Activated B cell treated with CpG ODN at 0.5 μM for 24 hours (primary cell): ENCODE measurements at places on chromosomes 1 and 21. TPM values are rescaled to one million over a fixed set of nuclear protein-coding genes. Genes with fewer than 3 reads are reported as not detected.

GRCh38 chr1:36523850-36524249, 41.1 kb upstream of the CSF3R start:
- no peaks in the 10 kb centered on the region for H3K4me1 ChIP-seq
- no peaks in the 10 kb centered on the region for H3K36me3 ChIP-seq
- H3K27me3 ChIP-seq, result no peaks in the 10 kb centered on the region
- no peak for DNase-seq

DNA sequence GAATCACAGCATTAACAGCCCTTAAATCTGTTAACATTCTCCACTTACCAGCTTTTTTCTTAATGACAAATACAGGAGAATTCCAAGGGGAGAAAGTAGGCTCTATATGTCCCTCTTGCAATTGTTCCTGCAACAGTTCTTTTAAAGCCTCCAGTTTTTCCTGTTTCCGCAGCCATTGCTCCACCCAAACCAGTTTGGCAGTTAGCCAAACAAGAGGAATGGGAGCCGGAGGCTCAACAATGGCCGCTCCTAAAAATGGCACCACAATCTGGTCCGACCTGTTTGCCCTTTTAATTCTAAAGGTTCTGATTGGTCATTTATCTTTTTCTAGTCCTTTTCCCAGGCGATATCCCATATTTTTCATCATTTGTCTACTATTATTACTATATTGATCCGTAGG, 14.0 kb upstream of the L1TD1 start:
- no peak overlapping the region for H3K4me3 ChIP-seq
- H3K27me3 ChIP-seq, result peaks cover 3% of the 10 kb centered on the region
- H3K27ac ChIP-seq, result no peak overlapping the region
- H3K36me3 ChIP-seq, result no peaks in the 10 kb centered on the region
- DNase-seq, result no peak

Gene HSD3B2
- not detected in 2 replicates for total RNA-seq

DNA sequence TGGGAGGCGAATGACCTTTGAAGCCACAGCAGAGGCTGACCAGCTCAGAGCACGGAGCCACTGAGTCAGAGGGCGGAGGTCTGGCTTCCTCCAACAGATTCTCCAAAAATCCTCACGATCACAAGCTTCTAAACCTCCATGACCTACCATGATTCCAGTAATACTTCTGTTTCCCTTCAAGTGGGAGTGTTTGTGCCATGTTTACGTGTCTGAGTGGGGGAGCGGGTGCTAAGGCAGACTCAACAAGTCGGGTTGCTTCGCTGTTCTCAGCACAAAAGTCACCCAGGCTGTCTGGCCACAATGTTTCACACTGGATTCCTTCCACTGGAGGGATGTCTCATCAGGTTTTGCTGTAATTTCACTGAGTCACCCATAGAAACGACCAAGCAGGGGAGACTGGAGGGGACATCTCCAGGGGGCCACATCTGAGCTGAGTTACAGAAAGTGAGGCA, 86.2 kb downstream of the SLC66A1 start:
- DNase-seq, result no peak
- no peak overlapping the region for H3K4me3 ChIP-seq
- H3K27ac ChIP-seq, result no peak overlapping the region

GRCh38 chr1:180627411-180627810, 4.4 kb upstream of the XPR1 start:
- no peak overlapping the region for H3K27ac ChIP-seq
- peaks cover 19% of the 10 kb centered on the region for H3K27me3 ChIP-seq
- H3K4me1 ChIP-seq, result peaks cover 15% of the 10 kb centered on the region
- DNase-seq, result no peak

Gene SPRR2E
- not detected in 2 replicates for total RNA-seq

DNA sequence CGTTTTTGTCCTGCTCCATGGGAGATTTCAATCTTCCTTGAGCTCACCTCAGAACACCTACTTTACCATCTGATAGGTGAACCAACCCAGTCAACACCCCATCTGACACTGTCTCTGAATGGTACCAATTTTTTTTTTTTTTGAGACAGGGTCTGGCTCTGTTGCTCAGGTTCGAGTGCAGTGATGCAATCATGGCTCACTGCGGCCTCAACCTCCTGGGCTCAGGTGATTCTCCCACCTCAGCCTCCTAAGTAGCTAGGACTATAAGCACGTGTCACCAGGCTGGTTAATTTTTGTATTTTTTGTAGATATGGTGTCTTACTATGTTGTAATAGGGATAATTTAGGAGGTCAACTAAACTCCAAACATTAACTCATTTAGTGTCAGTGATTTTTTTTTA, 36.3 kb downstream of the SPRTN start:
- H3K4me1 ChIP-seq, result peaks cover 10% of the 10 kb centered on the region
- no peak overlapping the region for H3K4me3 ChIP-seq
- no peak overlapping the region for H3K27ac ChIP-seq
- H3K27me3 ChIP-seq, result no peaks in the 10 kb centered on the region
- DNase-seq, result no peak

DNA sequence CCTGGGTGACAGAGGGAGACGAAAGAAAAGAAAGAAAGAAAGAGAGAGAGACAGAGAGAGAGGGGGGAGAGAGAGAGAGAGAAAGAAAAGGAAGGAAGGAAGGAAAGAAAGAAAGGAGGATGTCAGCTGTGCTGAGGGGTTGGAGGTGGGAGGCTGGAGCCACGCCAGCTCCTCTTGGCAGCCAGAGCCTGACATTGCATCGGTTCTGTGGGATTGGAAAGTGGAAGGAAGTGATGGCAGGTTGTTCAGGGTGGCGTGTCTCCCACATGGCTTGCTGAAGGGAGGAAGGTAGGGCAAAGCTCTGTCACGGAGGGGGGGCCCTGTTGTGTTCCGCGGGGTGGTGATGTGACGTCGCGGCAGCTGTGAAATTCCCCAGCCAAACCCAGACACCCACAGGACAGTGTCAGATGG, 30.7 kb downstream of the EIF2D start:
- peak overlapping the region; percentile 96 for H3K27ac ChIP-seq
- no peaks in the 10 kb centered on the region for H3K27me3 ChIP-seq
- H3K4me1 ChIP-seq, result peaks cover 72% of the 10 kb centered on the region

DNA sequence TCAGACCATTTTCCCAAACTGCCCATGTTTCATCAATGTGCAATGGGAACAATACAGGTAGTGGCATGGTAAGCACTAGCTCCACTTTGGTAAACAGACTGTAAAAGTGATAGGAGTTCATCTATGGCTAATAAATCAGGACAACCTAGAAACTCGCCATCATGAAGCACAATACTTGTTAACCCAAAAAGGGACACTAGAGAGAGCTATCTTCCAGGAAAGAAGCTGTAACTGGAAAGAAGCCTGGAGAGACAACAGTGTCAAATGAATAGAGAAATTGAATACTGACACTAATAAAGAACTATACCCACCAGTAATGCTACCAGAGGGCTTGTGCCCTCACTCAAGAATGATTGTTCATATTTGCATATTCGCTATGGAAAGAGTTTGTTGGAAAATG, 164.7 kb upstream of the RGS18 start:
- H3K36me3 ChIP-seq, result no peaks in the 10 kb centered on the region
- no peak overlapping the region for H3K27ac ChIP-seq
- no peak overlapping the region for H3K4me3 ChIP-seq
- H3K27me3 ChIP-seq, result no peaks in the 10 kb centered on the region

GRCh38 chr1:222583079-222583478, 6.7 kb downstream of the TAF1A start:
- DNase-seq, result no peak
- H3K27ac ChIP-seq, result peak overlapping the region; percentile 93
- peaks cover 74% of the 10 kb centered on the region for H3K4me1 ChIP-seq
- peak overlapping the region; percentile 81 for H3K4me3 ChIP-seq
- no peaks in the 10 kb centered on the region for H3K27me3 ChIP-seq
